CD4-positive, alpha-beta T cell treated with Interleukin-21 for 1 hour (primary cell): ENCODE measurements at places on chromosomes 2 and 18.

GRCh38 chr2:201931951-201932350 is 101.7 kb upstream of the FZD7 start:
- DNase-seq = no peak

DNA sequence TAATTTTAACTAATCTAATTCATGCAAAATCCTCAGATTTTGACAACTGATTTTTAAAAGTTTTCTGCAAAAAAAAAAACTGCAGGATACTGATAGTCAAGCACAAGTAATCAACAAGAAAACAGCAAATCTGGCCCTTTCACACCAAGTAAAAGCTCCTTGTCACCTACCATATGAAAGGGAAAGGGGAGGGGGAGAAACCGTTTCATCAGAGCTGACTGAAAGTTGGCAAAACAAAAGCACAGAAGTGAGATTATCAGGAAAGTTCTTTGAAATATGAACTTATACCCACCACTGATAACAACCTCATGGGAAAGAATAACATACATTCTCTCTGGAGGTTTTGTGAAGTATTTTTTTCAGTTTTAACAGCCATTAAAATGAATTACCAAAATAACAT is 38.7 kb downstream of the ZNF521 start:
- no peak for DNase-seq

- DNase-seq = no peak
These were observed 3.0 kb upstream of the IL1RN start for GRCh38 chr2:113124181-113124961.

- DNase-seq = peak; percentile 86
These were observed at the start of the genes DOK1 and LOXL3 for GRCh38 chr2:74553892-74554819. TSS of gene DOK1 (plus strand) at chr2:74554720. CDS start at chr2:74554755, 35 bp downstream. TSS of gene LOXL3 (minus strand) at chr2:74553942. CDS start at chr2:74552634, 1,308 bp downstream.

- no peak for DNase-seq
These were observed 250.1 kb upstream of the DPP10 start for GRCh38 chr2:114192362-114192761.

DNA sequence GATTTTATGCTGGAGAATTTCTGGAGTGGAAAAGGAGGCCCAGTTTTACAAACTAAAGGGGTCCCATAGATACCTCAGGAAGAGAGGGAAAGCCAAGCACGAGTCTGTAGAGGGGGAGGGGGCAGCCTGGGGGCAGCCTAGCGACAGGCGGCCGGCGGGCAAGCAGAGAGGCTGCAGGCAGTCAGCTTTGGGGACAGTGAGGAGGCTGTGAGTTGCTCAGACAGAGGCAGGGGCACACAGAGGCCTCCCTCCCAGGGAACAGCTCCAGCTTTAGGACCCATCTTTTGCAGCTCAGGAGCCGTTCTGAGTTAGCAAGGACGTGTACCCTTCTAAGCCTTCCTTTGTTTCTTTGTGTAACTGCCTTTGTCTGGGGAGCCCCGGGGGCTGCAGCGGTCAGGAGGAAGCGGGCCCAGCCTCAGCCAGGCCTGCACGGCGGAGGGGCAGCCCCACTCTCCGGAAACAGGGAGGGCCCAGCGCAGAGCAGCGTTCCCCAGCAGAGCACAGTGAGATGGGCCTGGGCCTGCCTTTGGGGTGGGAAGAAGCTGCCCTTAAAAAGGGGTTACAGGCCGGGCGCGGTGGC is 41.1 kb upstream of the RALBP1 start:
- DNase-seq = no peak

- DNase-seq = no peak
These were observed 279.0 kb downstream of the SRBD1 start for GRCh38 chr2:45332094-45332493.

- DNase-seq = no peak
These were observed 23.1 kb downstream of the FAM178B start for GRCh38 chr2:96963316-96963715.

DNA sequence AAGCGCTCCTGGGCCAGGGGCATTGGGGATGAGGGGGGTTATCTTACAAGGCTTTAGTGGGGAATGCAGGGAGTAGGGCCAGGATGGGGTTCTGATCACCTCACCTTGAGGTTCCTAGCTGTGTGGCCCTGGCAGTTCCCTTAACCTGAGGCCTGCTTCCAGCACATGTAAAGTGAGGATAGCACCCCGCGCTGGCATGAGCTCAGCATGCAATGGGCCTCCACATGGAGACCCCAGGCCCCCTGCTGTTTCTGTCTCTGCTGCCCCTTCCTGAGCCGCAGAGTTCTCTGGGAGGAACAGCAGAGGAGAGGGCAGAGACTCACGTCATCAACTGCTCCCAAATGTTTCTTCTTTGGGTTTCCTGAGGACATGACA is 8.6 kb upstream of the TEX51 start:
- no peak for DNase-seq

GRCh38 chr2:30253873-30254684 is 22.7 kb downstream of the LBH start:
- DNase-seq = no peak

- DNase-seq = no peak
These were observed 223.6 kb upstream of the SIX2 start for GRCh38 chr2:45232818-45233217.

DNA sequence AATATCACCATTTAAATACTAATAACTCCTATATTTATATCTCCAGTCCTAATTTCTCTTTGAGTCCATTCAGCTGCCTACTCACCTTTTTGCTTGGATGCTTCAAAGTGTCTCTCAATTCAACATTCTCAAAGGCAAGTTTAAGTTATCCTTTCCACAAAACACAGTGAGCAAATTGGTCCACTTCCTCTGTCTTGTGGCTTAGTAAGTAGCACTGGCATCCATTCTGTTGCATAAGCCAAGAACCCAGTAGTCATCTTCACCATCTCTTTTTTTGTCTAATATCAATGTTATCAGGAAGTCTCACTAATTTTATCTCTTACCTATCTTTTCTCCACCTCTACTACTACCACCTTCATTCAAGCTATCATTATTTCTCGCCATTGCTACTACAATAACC is 27.4 kb upstream of the IL1RL1 start:
- DNase-seq = no peak

GRCh38 chr18:60563082-60563481 is 190.5 kb upstream of the MC4R start:
- no peak for DNase-seq

DNA sequence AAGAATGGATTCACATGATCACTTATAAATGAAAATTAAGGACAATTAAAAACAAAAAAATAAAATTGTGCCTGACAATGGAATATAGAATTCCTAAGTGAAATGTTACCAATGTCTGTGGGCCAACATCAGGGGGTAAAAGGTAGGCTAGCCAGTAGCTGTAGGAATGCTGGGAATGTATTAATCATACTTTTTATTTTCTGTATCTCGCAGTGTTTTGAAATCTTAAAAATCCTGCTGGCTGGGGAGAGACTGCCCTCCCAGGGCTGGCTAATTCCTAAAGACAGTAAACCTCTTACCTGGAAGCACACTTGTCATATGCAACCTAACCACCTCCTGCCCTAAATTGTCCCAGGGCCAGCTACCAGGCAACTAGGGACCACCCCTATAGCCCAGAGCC is 69.8 kb downstream of the REV1 start:
- no peak for DNase-seq

DNA sequence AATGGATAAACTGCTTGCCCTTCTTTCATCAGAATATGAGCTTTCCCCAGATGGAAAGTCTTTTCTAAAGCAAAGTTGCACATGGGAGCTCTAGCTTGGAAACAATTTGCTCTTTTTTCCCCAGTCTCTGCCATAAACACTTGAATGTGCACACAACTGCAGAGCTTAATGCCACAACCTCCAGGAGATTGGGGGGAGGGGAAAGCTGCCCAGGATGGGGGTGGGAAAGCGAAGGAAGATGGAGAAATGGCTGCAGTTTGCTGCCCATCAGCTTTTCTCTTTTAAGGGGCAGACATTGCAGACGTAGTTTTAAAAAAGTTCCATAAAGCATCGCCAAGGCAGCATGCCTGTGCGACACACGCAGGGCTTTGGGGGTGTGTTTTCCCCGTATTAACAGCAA is 1.5 kb downstream of the ACKR3 start:
- DNase-seq = no peak

DNA sequence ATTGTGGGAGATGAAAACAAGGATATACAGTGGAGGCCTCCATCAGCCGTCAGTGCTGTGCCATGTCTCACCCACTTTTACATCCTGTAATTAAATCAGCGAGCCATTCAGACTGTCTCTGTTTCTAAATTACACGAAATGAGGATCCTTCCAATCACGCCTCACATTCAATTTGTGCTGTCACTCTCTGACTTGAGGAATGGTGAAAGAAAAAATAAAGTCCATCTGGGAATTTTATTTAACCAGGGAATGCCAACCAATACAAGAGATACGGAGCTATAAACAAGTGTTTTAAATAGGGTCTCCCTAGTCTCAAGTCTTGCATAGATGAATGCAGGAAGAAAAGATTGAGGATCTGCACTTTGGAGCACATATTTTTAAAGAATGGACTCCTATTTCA is 72.8 kb downstream of the CMPK2 start:
- no peak for DNase-seq

DNA sequence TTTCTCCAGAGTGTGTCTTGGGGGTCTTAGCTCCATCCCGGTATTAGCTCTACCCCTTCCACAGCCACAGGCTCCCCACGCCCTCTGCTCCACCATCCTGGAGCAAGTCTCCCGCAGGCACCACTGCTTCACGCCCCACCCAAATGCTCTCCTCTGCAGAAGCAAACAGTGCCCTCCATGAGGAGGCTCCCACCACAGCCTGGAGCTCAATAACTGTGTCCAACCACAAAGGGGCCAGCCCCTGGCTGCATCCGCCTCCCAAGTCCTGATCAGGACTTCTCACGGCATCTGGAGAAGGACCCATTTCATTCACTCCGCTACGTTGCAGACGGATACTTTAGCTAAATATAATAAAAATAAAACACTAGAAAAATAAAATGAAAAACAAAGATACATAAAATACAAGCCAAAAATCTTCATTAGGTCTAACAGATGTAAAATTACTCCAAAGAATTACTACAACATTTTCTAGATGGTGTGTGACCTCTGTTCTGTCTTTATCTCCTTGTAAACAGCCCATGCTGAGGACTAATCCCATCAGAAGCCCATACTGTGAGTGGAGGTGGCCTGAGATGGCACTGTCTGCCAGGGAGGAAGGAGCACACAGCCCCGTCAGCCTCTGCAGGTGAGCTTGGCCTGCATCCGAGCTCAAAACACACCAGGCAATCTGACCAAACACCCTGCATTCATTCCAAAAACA is 210.8 kb upstream of the RAB6C start:
- no peak for DNase-seq

DNA sequence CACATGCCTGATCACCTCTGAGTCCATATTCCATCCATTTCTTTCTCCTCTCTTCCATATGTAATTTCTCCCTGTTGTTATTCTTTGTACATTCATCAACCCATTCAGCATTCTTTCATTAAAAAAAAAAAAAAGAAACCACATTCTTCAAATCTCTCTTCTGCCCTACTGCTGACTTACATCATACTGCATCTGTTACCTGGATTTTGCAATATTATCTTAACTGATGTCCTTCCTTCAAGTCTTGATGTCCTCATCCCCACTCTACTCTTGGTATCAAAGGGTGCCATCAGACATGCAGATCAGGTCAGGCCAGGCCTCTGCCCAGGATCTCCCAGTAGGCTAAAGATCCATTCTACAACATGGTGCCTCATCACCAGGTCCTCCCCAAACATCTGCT is 90.6 kb downstream of the SGPP2 start:
- no peak for DNase-seq

GRCh38 chr2:217127744-217128143 is 267.9 kb upstream of the TNP1 start:
- DNase-seq = no peak

- no peak for DNase-seq
These were observed 752.8 kb upstream of the CELF4 start for GRCh38 chr18:38318416-38318815.

DNA sequence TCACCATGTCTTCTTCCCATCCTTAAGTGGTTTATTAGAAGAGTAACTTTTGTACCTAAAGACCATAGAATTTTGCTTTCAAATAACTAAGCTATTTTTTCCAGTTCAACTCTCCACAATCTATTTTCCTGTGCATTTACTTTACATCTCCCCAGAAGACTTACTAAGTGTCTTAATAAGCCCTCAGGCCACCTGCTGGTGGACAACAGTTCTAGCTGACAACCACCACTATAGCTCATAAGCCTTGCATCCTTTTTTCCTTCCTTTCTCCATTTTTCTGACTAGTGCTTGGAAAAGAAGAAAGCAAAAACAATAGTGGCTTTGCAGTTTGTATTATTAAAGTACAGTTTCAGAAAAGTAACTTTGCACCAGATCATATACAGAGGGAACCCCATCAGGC is 149.5 kb upstream of the TMEM200C start:
- DNase-seq = no peak
